Posterior cingulate gyrus (tissue), 11 donors: ENCODE measurements at places on chromosomes 12 and 14.

DNA sequence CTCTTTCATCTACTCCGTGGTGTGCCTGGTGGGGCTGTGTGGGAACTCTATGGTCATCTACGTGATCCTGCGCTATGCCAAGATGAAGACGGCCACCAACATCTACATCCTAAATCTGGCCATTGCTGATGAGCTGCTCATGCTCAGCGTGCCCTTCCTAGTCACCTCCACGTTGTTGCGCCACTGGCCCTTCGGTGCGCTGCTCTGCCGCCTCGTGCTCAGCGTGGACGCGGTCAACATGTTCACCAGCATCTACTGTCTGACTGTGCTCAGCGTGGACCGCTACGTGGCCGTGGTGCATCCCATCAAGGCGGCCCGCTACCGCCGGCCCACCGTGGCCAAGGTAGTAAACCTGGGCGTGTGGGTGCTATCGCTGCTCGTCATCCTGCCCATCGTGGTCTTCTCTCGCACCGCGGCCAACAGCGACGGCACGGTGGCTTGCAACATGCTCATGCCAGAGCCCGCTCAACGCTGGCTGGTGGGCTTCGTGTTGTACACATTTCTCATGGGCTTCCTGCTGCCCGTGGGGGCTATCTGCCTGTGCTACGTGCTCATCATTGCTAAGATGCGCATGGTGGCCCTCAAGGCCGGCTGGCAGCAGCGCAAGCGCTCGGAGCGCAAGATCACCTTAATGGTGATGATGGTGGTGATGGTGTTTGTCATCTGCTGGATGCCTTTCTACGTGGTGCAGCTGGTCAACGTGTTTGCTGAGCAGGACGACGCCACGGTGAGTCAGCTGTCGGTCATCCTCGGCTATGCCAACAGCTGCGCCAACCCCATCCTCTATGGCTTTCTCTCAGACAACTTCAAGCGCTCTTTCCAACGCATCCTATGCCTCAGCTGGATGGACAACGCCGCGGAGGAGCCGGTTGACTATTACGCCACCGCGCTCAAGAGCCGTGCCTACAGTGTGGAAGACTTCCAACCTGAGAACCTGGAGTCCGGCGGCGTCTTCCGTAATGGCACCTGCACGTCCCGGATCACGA lies 2.2 kb downstream of the SSTR1 start:
- no peak for DNase-seq

DNA sequence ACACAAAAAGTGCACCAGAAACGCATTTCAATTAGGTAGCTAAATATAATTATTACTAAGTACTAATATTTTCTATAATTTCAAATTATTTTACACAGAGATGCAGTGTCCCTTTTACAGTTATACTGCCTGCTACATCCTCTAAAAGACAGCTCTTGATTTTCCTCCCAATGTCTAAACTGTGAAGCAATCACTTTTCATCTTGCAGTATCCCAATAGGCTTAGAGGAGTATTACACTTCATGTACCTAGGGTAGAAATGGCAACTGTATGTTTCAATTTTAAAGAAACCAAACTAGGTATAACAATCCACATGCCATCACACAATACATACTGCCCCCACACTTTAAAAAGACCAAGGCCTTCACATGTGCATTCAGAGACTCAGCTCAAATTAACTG lies 7.3 kb downstream of the RSRC2 start:
- DNase-seq, result no peak

- no peak for DNase-seq
These were observed 681.0 kb downstream of the NRXN3 start for GRCh38 chr14:78851189-78851588.

GRCh38 chr14:81474148-81474492 lies 59.5 kb downstream of the SEL1L start:
- DNase-seq, result no peak

DNA sequence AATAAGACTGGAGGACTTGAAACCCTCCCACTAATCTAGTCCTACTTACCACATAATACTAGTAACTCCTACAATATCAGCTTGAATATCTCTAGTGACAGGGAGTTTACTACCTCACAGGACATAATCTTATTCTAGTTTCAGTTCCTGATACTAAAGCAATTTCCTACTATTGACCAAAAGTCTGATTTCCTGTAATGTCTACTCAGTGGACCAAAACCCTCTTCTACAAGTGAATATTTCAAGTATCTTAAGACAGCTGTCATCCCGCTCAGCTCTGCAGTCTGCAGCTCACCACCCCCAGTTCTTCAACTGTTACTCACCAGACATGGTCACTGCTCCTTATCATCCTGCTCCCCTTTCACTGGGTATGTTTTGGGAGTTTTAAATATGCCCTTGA lies 70.8 kb upstream of the TMCC3 start:
- no peak for DNase-seq
